CD4-positive, alpha-beta T cell treated with Interferon gamma for 1 hour (primary cell): ENCODE measurements at places on chromosomes 6 and 20.
A peak's percentile ranks its signal among the peaks of the same experiment; 100 is the strongest.

GRCh38 chr6:143183666-143184065, 123.0 kb downstream of the AIG1 start:
- no peak for DNase-seq

DNA sequence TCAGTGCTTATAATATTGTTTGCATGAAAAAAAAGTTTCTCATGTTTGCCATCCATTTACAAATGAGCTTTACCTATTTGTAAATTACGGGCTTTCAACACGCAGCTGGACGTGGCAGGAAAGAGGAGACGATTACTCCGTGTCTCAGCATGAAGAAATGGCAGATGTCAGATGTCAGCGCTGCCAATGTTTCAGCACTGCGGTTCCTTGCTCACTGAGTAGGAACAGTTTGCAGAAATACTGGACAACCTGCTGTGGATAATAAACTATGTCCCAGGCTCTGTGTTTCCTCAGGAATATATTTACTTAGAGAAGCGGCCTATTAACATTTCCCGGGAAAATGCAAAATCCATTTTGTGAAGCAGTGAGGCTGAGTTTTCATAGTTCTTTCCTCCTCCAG, 22.7 kb downstream of the RAMACL start:
- no peak for DNase-seq

GRCh38 chr20:47459344-47460073, 42.2 kb upstream of the NCOA3 start:
- DNase-seq, result no peak

DNA sequence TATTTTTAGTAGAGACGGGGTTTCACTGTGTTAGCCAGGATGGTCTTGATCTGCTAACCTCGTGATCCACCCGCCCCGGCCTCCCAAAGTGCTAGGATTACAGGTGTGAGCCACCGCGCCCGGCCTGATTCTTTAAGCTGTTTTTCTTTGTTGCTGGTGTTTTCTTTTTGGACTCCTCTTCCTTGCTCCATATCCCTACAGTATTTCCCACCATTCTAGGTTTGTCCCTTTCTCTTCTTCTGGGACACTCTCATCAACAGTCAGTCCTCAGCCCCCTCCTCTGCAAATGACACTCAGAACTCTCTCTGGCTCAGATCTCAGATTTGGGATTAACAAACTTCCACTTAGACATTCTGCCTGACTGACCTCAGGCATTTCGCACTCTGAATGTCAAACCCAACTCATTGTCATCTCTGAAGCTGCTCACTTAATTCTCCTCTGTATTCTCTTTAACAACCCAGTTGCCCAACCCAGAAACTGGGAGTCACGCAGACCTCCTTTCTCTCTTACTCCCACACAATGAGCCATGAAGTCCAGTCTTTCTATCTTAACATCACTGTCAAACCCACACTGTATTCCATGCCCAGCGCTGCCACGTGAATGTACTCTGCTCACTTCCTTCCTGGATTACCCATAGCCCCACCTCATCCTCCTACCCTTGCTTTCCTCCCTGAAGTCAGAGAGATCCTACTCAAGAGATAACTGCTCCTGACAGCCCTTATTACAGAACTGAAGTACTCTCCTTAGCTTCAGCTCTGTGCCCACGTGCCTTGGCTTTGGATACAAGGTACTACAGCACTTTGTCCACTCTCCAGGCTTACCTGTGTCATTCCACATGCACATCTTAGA, 2.6 kb downstream of the MPIG6B start:
- no peak for DNase-seq

GRCh38 chr6:50087231-50087954, 37.7 kb upstream of the DEFB112 start:
- no peak for DNase-seq

DNA sequence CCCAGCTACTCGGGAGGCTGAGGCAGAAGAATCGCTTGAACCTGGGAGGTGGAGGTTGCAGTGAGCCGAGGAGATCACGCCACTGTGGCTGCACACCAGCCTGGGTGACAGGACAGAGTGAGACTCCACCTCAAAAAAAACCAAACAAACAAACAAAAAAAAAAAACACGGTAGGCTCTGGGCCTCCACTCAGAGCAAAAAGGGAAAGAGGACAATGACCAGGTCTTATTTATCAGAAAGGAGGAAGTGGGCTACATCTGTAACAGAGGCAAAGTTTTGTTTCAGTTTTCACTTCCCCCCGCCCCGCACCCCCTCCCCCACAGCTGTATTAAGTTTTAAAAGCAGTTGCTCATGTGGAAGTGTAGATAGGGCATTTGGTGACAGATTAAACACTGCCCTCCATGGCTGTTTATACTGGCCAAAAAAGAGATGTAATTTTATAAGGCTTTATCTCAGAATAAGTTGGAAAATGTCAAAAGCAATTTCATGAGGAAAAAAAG, 114.6 kb downstream of the RCAN2 start:
- peak; percentile 39 for DNase-seq

- DNase-seq, result no peak
Observed at GRCh38 chr6:41673704-41674000, 35.4 kb downstream of the MDFI start.

GRCh38 chr6:143476545-143476944, 25.9 kb downstream of the PEX3 start:
- DNase-seq, result no peak

GRCh38 chr6:148518511-148519156, 176.0 kb downstream of the SASH1 start:
- DNase-seq, result no peak

DNA sequence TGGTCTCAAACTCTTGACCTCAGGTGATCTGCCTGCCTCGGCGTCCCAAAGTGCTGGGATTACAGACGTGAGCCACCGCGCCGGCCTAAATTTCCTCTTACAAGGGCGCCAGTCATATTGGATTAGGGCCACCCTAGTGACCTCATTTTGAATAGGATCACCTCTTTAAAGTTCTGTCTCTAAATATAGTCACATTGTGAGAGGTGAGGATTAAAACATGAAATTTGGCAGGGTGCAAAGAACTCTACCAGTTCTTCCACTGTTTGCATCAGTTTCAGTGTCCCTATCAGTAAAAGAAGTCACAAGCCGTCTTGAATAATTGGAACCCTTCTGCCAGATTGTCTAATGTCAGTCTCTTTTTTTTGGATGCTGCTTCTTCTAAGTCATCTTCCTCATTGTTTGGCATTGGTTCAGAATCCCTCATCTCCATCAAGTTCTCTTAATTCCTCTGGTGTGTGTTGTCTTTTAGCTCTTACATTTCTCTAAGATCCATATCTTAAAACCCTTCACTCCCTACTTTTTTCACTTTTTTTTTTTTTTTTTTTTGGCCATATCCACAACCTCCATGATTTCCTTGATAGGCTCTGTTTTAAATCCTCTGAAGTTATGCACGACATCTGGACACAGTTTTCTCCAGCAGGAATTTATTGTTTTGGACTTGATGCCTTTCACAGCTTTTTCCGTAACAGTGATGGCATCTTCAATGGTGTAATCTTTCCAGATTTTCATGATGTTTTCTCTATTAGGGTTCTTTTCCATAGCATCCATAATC, 56.8 kb downstream of the NCOA3 start:
- DNase-seq, result no peak

- DNase-seq, result no peak
Observed at GRCh38 chr6:16704401-16705045, 56.7 kb downstream of the ATXN1 start.

DNA sequence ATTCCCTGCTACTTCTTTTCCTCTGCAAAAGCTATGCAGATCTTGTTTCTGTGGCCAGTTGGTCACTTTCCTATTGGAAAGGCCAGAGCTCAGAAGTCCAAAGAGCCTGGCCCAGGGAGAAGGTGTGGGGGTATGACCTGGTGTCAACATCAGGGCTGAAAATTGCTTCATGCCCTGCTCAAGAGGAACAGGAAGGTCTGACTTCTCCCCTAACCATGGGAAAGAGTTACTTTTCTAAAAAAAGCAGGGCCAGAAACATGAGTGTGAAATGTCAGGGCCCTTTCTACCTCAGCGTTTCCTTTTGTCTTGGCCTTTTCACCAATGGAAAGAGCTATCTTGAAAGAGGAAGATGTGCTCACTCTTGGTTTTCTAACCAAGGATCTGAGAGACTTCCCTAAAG, 117.4 kb downstream of the MAFB start:
- peak; percentile 29 for DNase-seq

GRCh38 chr20:15618912-15619311, 954.3 kb downstream of the KIF16B start:
- no peak for DNase-seq

- DNase-seq, result no peak
Observed at GRCh38 chr20:57241363-57241991, 25.0 kb downstream of the BMP7 start.

GRCh38 chr6:74404366-74404765, 708.4 kb downstream of the CD109 start:
- no peak for DNase-seq

DNA sequence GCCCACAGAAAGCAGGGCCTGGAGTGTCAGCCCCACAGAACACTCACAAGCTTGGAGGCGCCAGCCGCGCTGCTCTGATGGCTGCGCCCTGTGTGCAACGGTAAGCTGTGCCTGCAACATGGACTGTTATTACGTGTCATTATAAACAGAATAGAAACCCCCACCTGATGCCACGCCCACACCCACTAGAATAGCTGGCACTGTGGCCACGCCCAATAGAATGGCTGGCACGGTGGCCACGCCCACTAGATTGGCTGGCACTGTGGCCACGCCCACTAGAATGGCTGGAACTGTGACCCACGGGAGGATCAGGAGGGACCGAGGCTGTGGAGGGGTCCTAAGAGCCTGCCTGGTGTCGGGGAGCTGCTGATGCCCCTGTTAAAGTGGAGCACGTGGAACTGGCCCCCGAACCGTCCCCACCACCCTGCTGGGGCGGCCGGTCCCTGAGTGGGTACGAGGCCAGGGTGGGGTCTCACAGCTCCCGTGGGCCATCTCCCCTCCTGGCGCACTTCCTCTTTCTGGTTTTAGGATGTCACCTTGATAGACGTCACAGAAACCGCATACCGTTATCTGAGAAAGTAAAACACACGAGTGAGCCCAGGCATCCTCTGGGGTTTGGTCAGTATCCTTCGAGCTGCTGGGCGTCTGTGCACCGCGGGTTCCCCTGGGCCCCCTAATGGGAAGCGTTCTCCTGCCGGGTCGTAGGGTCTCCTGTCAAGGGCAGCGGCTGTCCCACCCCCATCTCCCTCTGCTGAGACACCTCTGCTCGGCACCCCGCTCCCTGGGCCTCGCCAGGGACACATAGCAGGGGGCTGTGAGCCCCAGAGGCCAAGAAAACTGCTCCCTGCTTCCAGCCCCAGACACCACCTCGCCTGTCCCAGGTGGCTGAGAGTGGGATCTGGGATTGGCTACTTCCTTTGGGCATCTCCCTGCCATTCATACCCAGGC, 25.4 kb downstream of the SLC17A9 start:
- DNase-seq, result peak; percentile 85

GRCh38 chr20:39800548-39800947, 838.4 kb downstream of the DHX35 start:
- DNase-seq, result no peak

GRCh38 chr6:35544769-35545361, 32.2 kb upstream of the TULP1 start:
- no peak for DNase-seq
